Activated naive CD4-positive, alpha-beta T cell treated with anti-CD3 and anti-CD28 coated beads, Interleukin-2, amount 50 U/mL, for 16 hours (primary cell): ENCODE measurements at places on chromosomes 2 and 18.

DNA sequence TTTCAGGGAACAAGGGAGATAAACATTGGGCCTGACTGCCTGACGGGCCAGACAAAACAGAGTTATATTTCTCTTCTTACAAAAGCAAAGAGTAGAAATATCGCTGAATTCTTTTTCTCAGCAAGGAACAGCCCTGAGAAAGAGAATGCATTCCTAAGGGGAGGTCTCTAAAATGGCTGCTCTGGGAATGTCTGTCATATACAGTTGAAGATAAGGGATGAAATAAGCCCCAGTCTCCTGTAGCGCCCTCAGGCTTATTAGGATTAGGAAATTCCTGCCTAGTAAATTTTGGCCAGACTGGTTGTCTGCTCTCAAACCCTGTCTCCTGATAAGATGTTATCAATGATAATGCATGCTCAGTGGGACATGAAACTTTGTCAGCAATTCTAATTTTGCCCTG lies 134.9 kb upstream of the CNTNAP5 start:
- no peak for DNase-seq

DNA sequence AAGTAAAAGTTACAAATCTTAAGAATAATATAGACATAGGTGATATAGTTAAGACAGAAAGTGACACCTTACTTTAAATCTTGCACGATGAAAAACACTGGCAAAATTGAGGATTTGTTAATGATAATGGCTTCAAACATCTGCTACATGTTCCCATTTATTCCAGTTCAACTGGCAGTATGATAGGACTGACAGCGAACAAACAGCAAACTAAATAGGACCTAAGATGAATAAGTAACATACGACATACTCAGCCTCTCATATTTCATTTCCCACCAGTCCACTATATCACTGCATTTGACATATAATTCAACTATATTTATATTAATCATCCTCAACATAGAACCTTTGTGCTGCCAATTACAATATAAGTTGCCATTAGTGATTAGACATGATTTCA lies 36.3 kb downstream of the ACVR1C start:
- DNase-seq = no peak

GRCh38 chr2:27855476-27855875 lies 34.7 kb downstream of the RBKS start:
- DNase-seq = no peak

DNA sequence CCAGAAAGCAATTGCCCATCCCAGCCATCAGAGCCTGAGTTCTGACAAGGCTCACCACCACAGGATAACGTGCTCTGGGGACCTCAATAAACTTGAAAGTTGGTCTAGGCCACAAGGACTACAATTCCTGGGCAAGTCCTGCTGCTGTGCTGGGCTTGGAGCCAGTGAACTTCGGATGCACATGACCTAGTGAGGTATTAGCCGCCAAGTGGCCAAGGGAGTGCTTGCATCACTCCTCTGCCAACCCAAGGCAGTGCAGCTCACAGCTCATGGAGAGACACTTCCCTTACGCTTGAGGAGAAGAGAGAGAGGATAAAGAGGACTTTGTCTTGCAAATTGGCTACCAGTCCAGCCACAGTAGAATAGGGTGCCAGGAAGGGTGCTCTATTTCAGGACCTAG lies 219.6 kb downstream of the MBD2 start:
- DNase-seq = no peak

- no peak for DNase-seq
Measured at GRCh38 chr2:28252311-28252710, 140.3 kb upstream of the FOSL2 start.

DNA sequence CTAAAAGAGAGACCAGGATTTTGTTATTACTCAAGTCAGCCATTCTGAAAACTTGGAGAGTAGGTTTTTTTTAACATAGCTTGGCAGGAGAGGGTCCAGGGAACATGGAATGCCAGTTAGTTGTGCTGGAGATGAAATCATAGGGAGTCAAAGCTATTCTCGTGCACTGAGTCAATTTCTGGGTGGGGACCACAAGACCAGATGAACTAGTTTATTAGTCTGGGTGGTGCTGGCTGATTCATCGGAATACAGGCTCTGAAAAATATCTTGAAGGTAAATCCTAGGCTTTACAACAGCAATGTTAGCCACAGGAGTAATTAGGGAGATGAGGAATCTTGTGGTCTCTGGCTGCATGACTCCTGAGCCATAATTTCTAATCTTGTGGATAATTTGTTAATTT lies 921.4 kb downstream of the TRIB2 start:
- no peak for DNase-seq

- no peak for DNase-seq
Measured at GRCh38 chr2:36812196-36812595, 115.7 kb downstream of the VIT start.

- no peak for DNase-seq
Measured at GRCh38 chr2:42847596-42848151, 55.3 kb upstream of the HAAO start.

DNA sequence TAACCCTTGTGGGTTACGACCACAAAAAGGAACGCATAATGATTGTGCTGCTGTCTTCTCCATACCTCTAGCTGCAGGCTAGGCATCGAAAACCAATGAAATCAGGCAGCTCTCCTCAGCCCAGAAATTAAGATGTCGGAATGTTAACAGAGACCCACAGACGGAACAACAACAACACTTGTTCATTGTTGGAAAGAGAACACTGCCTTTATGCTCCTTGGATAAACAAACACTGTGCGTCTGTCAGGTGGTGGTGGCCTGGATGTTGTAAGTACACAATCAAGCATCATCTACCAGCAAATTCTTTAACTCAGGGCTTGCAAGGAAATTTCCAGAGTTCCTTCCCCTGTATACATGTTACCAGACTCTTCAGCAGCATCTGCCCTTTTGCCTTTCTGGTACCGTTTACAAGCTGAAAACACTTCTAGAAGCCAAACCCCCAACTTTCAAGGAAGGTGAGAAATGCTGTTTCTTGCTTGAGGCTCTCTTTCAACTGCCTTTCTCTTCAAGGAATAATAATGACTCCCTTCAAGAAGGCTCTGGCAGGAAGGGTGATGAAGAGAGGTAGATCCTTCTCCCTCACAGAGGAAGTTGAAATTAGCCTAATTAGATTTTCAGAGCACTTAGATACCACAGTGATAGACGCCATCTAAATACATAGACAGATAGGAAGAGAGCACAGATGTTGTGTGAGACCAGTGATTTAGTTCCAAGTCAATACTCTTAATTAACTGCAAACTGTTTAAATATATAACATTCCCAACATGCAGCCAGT lies 332.7 kb downstream of the ZNF521 start:
- DNase-seq = no peak

DNA sequence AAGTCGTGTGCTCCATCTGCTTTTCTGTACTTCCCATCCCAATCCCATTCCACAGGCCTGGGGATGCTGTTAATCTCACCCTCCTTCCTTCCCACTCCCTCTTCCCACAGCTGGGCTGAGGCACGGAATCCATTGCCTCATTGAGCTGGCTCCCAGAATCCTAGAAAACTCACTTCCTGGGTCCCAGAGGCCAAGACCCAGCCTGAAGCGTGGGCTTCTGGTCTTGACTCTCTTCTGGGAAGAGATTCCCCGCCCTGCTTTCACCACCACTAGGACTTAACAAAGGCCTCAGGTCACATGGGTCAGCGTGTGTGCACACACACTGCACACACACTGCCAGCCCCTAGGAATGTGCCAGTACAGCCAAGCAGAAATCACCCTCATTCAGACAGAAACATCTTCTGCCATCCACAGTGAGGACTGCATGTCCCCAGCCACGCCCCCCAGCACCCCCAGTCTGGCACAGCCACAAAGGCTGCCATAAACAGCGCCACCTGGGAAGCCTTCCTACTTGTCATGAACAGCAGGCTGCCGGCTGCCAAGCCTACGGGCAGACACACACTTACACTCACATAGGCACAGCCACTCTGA lies 165.8 kb downstream of the TNS1 start:
- DNase-seq = no peak

DNA sequence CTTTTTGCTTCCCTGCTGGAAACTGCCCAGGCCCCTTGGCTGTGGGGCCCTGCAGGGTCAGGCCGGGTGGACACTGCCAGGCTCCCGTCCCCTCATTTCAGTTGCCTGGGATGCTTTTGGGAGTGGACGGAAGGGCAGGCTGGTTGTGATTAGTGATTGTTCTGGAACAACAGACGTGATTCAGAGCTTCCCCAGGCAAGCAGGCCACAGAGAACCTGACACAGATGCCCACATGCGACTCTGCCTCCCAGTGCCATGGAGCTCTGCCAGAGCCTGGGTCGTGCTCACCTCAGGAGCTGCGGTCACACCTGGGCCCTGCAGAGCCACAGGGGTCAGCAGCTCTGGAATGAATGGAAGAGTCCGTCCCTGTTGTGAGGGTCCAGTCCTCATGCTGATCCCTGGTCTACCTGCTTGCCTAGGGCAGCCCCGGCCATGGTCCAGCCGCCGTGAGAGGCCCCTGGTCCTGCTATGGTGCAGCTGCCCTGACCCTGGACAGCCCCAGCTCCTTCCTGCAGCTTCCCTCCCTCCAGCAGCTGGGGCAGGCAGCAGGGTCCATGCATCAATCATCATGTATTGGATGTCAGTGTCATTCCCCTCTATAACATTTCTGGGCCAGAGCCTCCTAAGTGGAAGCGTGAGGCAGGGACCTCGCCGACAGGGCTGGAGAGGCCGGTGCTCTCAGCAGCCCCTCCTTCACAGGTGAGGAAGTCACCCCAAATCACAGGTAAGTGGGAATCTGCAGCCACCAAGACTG lies 518.6 kb upstream of the MYT1L start:
- no peak for DNase-seq

DNA sequence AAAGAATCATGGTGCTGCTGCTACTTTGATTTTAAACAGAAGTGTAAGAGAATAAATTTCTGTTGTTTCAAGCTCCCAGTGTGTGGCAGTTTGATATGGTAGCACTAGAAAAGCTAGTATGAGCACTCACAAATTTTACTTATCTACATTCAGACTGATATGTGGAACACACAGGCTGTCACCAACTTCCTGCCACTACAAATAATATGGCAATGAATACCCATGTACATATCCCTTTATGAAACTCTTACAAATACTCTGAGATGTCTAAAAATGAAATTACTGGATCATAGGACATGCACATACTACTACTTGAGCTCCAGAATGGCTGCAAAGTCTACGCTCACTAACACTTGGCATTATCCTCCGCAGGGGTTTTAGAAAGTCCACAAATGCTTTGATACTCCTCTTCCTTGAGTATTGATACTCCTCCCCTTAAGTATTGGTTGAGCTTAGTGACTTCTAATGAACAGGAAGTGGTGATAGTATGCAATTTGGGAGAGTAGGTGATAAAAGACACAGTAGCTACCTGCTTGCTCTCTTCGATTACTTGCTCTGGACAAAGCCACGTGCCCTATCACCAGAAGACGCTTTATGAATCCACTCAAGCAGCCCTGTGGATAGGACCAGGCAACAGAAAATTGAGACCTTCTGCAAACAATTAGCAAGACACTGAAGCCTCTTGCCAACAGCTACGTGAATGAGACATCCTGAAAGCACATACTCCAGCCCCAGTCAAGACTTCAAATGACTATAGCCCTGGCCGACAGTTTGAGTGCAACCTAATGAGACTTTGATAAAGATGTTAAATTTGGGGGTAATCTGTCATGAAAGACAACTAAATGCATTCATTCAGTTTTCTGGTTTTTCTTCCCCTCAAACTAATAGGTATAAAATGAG lies 35.4 kb downstream of the FBXO11 start:
- DNase-seq = no peak

- DNase-seq = no peak
Measured at GRCh38 chr18:63457977-63458376, 18.8 kb upstream of the SERPINB5 start.

DNA sequence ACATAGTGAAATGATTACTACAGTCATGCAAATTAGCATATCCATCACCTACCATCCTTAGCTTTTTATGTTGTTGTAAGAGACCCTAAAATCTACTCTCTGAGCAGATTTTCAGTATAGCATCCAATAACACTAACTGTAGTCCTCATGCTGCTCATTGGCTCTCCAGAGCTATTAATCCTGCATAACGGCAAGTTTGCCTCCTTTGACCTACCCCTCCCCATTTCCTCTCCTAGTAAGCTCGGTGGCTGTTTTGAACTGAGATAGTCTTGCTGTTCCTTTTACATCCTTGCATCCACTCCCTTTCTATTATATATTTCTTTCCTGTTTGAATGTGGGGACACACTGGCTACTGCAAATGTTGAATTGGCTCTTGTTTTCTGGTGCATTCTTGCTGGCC lies 481.5 kb downstream of the TSN start:
- no peak for DNase-seq

DNA sequence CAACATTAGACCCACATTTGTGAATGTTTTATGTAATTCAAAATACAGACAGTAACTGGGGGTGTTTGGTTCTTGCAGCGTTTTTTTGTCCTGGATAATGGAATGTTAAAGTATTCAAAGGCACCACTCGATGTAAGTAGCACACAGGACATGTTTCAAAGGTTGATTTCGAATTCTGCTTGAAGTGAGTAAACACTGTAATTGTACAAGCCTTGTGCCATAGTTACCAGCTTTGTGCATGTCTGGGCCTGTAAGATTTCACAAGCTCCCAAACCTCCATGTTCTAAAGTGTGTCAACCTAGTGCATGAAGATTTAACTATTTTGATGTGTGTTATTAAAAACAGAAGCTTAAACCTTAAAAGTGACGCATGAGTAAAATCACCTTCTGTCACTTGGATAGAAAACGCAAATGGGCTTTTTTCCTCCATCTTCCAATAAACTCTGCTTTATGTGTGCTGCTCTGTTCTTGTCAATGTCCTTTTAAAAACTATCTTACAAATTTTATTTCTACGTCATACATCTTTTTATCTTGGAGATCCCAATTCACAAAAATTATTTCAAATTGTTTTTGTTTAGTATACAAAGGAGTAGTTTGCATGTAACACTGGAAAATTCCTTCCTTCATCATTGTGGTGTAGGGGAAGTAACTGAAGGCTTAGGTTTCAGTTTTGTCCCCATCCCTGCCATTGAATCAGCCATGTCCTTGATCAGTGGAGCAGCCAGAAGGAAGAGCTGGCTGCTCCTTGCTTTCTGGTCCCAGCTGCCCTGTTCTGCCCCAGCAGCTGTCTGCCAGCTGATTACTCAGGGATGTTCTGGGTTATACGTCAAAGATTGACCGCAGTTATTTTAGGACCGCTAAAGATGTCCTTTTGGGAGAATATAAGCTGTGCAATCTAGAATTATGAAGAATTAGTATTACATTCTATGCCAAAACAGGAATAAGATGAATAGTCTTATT lies 119.2 kb downstream of the PRKRA start:
- DNase-seq = no peak

- DNase-seq = no peak
Measured at GRCh38 chr2:160270571-160271113, 70.6 kb upstream of the ITGB6 start.

- no peak for DNase-seq
Measured at GRCh38 chr2:38716185-38716584, 35.0 kb downstream of the SRSF7 start.
